Left cardiac atrium (tissue), 4 donors: ENCODE measurements at places on chromosomes 16 and 17.

GRCh38 chr17:8696906-8697305, 47.7 kb downstream of the CCDC42 start:
- DNase-seq = no peak

DNA sequence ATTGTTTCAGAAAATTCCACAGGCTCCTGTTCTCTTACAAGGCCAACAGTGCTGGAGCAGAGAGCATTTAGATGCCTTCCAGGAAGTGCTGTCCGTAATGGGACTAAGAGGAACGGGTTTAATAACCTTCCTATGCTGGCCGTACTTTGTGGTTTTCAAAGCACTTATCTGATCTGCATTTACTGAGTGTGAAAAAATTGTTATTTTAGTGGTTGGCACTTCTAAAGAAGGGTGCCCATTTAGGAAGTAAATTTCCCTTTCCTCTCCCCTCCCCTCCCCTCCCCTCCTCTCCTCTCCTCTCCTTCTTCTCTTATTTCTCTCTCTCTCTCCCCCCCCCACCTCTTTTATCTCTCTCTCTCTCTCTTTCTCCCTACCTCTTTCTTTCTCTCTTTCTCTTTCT, 72.0 kb upstream of the DNAJA2 start:
- no peak for DNase-seq

DNA sequence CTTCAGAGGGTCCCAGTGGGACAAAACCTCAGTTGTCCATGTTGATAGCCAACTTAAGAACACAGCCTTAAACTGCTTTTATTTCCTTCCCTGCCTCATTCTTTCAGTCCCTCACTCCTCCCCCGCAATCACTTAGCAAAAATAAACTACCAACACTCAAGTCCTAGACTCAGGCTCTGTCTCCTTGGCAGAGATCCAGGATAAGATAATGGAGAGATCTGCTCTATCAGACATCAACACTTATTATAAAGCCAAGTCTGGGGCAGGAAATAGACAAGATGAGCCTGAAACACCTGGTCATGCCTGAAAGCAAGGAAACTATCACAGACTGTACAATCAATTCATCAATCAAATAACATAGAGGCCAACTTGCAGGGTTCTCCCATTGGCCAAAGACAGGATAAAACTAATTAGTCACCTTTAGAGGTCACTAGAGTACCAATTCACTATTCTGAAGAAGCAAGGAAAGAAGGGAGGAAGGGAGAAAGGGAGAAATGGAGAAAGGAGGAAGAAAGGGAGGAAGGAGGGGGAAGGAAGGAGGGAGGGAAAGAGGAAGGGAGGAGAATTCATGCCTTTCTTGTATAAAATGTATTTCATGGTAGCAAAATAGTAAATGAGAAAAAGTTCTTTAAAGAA, 15.7 kb downstream of the HYDIN start:
- DNase-seq = no peak

GRCh38 chr17:75507733-75508719, 7.3 kb downstream of the CASKIN2 start:
- no peak for DNase-seq

GRCh38 chr16:68076560-68076959, 8.6 kb upstream of the NFATC3 start:
- no peak for DNase-seq

GRCh38 chr16:88381820-88382451, 823 bp upstream of the ZNF469 start:
- DNase-seq = no peak

- DNase-seq = no peak
Measured at GRCh38 chr17:9324864-9325263, 250.8 kb downstream of the STX8 start.

DNA sequence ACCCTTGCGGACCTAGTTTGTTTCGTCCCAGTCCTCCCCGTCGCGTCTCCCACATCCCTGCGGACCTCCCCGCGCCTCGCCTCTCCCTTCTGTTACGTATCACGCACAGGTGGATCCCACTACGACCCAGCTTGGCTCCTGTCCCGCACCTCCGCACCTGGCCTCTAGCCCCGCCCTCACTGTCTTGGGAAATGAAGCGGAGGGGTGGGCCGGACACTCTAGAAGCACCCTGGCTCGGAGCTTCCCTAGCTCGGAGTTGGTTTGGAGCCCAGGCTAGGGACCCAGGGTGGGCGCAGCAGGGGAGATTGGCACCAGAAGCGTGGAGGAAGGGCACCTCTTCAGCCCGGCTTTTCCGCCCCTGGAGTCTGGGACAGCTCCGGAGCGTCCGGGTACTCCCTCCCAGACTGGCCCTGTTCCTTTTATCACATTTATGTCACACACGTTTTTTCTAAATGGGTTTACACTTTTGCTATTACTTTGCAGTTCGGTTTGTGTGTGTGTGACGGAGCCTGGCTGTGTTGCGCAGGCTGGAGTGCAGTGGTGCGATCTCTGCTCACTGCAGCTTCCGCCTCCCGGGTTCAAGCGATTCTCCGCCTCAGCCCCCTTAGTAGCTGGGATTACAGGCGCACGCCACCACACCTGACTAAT, 1.4 kb upstream of the CEMP1 start:
- DNase-seq = no peak

- DNase-seq = peak; percentile 67
Measured at GRCh38 chr17:3879186-3879585, 13.7 kb downstream of the CAMKK1 start.

GRCh38 chr16:4746991-4747574, 12.7 kb downstream of the DNAAF8 start:
- no peak for DNase-seq

DNA sequence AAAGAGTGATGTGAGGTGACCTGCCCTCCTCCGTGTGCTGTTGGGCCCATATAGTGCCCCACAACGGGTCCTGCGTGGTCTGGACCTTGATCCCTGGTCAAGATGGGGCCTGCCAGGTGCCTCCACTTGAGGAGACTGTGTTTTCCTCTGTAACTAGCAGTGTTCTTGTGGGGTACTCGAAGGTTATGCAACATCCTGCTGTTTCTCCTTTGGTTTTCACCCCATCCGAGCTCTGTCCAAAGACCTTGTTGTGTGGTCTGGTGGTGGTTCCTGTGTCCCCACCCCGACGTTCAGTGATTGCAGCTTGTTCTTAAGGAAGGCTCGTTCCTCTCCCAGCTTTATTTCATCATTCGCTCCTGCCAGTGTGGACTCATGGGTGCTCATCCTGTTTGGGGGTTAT, 38.7 kb upstream of the ZNF750 start:
- DNase-seq = no peak

DNA sequence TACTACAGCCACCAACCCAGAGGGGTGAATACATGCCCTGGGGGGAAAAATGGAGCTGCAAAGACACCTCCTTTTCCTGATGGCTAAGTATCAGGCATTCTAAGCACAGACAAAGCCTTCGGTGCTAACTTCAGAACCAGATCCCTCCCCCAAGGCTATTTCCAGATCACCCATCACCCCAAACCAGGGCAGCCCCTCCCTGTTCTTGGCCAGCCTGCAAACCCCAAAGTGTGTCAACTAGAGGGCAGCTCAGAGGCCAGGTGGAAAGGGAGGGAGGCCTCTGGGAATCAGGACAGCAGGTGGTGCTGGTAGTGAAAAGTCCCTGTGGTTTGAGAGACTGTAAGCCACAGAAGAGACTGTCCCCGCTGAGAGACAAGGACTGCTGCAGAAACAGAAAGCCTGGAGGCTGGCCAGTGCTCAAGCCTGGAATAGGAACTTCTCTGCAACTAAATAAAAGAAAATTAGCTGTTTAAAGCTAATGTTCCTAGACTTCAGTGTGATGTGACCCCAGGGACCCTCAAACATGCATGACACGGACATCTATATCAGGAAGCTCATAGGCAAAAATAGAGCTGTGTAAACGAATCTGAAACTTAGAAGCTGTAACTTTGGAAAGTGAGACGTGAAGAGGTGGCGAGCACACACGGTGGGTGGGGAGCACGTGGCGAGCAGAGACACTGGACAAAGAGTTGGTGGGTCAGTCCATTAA, 9.1 kb downstream of the TUBG1 start:
- peak; percentile 40 for DNase-seq

- no peak for DNase-seq
Measured at GRCh38 chr17:50832864-50833381, 2.5 kb upstream of the WFIKKN2 start.

DNA sequence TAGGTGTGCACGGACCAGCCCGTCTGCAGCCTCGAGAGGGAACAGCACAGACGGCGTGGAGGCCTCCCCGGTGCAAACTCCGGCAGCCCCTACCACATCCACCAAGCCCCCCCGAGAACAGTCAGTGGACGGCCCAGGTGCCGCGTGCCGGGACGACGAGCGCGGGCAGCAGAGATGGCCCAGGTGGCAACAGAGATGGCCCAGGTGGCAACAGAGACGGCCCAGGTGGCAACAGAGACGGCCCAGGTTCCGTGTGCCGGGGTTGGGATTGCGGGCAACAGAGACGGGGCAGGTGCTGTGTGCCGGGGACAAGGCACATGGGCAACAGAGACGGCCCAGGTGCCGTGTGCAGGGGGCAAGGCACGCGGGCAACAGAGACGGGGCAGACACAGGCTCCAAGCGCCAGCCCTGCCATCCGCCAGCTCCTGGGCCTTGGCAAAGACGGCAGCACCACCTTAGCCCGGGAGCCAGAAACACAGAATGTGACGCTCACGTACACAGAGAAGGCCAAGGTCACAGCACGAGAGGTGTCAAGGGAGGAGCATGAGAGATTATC, 31.1 kb downstream of the RPH3AL start:
- no peak for DNase-seq

GRCh38 chr17:40582328-40582901, 17.1 kb upstream of the CCR7 start:
- DNase-seq = peak; percentile 63

DNA sequence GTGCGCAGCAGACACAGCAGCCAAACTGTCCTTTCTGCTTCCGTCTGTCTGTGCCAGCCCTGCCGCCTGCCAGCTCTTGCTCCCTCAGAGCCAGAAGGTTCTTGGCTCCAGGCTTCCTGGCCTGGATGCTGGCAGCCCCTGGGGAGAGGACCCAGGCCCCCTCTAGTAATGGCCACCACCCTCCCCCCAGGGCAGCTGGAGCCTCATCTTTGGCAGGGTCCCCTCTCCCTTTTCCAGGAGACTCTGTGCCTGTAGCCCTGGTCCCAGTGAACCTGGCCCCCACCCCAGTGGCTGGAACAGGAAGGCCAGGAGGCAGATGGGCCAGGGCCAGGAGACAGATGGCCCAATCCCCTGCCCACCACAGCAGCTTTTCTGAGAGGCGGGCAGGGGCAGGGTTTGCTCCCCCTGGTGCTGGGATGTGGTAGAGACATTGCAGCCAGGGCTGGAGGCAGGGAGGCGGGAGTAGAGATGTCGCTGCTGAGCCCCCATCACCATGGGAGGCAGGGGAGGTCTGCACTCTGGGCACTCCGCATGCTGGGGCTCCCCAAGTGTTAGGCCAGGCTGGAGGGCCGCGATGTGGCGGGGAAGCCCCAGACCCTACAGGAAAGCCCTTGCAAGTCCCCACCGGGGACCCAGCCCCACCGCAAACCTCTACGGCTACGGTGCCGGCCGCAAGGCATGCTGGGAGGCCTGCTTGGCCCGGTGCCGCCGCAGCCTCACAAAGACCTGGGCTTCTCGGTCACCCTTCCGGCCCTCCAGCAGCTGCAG, 16.7 kb downstream of the UNC13D start:
- DNase-seq = peak; percentile 79

GRCh38 chr17:70288540-70289290, 119.4 kb downstream of the KCNJ2 start:
- DNase-seq = no peak

DNA sequence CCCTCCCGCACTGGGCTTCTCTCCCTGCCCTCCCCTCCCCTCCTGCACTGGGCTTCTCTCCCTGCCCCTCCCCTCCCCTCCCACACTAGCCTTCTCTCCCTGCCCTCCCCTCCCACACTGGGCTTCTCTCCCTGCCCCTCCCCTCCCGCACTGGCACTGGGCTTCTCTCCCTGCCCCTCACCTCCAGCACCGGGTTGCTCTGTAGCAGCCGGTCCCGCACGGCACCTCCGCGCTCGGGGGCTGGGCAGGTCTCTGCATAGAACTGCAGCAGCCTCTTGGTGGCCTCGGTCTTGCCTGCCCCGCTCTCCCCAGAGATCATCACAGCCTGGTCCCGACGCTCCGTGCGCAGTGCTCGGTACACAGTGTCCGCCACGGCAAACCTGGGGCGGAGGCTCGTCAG, 9.8 kb downstream of the MYO1C start:
- DNase-seq = peak; percentile 31

DNA sequence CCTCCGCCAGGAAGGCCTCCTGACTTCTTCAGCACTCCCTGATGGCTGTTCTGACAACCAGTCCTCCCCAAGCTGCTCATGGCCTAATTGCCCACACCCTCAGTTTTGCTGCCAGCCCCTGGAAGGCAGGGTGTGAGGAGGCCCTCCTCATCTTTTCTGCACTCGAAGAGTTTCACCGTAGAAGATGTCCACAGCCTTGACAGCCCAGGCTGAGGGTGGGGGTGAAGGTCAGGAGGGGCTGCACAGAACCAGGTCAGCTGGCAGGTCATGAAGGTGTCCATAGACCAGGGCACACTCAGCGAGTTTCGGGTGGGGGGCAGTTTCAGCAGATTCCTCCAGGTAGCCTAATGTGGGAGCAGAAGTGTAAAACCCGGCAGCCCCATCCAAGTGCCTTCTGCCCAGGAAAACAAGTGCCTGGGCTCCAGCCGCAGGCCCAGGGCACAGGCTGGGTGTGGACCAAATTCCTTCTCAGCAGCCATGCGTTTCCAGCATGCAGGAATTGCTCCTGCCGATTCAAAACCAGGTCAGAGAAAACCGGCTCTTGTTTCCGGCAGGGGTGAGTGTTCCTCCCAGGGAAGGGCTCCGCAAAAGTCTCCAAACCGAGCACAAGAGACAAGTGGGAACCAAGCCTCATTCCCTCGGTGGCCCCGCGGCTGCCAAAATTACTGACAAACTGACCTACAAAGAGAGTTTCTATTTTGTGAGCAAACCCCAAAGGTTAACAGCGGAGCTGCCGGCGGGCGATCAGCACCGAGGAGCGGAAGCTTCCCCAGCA, 228.8 kb downstream of the C16orf78 start:
- DNase-seq = no peak
